CD4-positive, alpha-beta T cell treated with Interleukin-15 for 1 hour (primary cell): ENCODE measurements at places on chromosomes 1 and 21.

DNA sequence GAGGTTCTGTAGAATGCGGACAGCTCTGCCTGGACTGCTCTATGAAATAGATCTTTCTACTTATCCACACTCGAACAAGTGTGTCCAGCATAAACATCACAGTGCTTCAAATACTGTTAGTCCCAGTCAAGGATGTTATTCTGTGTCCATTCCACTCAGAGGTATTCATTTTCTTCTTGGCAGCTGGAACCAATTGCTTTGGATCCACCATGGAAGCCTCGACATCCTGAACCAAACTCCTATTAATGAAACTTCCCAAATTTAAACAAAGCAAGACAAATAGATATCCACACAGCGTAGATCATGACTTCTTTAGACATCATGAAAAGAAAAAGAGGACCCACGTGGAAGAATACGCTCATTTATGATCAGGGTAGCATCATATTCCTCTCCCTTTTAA is 95.8 kb downstream of the DISC1 start:
- DNase-seq: no peak

DNA sequence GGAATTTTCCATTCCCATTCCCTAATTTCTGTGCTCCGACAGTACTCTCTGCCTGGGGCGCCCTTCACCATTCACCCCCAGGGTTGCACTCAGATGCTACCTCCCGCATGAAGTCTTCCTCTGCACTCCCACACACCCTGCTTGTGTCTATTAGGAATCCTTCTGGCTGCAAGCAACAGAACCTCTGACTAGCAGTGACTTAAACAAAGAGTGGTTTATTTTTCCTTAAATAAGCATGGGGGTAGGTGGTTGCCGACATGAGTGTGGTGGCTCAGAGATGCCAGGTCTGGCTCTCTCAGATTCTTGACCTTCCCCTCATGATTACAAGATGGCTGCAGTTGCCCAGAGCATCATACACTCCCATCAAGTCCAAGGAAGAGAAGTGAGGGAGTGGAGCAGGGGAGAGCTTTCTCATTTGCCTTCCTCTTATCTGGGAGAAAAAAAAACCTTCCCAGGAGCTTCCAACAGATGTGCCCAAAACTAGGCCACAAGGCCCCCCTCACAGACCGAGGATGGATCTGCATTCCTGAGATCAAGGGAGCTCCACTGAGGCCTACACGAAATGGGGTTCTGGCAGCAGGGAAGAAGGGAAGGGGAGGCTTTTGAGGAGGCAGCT is 49.6 kb upstream of the LBR start:
- DNase-seq: no peak

DNA sequence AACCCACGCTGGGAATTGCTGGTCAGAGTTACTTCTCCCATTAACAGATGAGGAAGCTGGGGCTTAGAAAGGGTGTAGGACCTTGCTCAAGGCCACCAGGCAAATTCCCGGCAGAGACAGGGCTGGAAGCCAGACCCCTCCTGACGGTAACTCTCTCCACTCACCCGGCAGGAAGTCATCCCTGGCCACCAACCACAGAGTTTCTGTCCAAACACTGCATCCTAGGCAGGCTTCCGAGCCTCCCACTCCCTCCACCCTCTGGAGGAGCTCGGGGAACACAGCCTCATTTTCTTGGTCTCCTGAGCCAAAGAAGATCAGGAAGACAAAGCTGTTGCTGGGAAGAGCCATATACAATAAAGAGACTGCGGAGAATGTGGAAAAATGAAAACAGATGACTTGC is 25.0 kb upstream of the ZNF436 start:
- no peak for DNase-seq

DNA sequence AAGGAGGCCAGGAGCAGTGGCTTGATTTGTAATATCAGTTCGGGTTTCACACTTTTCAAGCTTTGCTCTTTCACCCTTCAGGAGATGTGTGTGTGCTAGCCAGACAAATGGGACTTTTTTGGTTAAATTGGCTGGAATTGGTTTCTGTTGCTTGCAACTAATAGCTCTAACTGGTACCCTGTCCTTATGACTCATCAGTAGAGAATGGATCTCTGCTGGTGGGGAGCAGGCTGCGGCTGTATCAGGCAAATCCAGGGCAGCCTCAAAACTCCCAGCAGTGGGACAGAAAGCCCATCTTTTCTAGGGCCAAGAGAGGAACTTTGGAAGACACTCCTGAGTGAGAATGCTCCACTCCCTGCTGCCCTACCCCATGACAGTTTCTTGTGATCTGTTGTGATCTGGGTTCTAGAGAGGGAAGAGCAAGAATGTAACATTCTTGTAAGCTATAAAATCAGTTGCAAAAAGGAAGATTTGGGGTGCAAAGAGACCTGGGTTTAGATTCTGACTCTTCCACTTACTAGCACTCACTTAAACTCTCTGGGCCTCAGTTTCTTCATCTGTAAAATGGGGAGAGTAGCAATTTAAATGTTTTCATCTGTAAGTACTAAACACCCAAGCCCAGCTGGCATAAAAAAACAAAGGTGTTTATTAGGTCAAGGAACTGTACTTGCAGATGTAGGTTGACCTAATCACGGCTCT is 257.0 kb upstream of the TMEM51 start:
- DNase-seq: no peak

GRCh38 chr1:244207042-244207934 is 156.2 kb downstream of the ZBTB18 start:
- no peak for DNase-seq

- no peak for DNase-seq
Observed at GRCh38 chr1:192763756-192764155, 45.1 kb upstream of the RGS2 start.

GRCh38 chr1:224779536-224779935 is 149.9 kb upstream of the DNAH14 start:
- DNase-seq: no peak

DNA sequence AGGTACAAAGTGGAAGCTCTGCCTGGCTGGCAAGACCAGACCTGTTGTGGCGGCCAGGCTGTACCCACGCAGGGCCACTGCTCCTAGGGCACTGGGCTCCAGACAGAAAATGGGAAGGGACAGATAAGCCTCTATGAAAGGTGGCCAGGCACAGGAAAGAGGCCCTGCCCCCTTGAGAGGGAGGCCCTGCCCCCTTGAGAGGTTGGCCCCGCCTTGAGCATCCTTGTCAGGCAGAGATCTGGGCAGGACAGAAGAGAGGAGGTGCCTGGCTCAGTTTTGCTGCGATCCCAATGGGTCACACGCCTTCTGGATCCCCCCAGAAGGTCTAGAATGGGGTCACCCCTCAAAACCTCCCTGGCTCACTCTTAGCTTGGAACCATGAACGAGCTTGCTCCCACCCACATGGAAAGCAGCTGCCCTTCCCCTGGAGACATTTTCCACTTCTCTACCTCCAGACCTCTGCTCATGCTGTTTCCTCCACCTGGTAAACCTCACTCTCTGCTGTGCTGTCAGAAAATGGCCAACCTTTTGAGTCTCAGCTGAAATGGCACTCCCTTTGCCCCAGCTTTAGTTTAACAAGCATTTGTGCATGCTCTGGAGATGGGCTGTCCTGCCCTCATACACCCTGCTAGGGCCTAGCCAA is 17.5 kb upstream of the ECE1 start:
- DNase-seq: no peak

DNA sequence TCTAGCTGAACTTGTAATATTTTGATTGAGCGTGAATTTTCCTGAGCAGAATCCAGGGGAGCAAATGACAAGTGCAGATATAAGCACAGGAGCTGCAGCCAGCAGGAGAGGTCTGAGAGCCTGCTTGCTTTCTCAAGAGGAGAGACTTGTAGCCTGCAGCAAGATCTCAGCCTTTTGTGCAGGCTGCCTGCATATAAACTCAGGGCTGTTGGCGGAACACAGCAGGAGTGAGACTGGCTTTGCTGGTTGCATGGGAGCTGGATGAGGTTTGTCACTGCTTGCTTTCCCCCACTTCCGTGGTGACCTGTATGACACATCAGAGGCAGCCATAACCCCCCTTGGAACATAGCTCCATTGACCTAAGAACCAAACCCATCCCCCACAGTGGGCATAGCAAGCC is 725.4 kb upstream of the RGS18 start:
- no peak for DNase-seq

- no peak for DNase-seq
Observed at GRCh38 chr21:31850886-31851285, 21.9 kb upstream of the HUNK start.

DNA sequence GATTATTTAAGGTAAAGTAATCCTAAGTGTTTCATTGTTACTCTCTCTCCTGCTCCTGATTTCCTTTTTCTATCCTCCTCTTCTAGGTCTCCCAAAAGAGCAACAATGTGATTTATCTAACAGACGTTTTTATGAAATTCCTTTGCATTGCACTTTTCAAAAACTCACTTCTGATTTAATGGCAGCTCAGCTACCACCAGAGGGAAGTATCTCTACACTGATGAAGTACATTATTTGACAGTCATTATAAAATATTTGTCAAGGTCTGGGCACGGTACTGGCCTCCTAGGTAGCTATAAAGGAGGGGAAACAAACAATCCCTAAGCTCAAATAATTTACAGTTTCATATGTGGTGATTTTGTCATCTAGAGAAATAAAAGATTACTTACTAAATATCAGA is 15.6 kb downstream of the TMPRSS15 start:
- no peak for DNase-seq

GRCh38 chr1:87786861-87787545 is 458.3 kb downstream of the LMO4 start:
- DNase-seq: no peak

DNA sequence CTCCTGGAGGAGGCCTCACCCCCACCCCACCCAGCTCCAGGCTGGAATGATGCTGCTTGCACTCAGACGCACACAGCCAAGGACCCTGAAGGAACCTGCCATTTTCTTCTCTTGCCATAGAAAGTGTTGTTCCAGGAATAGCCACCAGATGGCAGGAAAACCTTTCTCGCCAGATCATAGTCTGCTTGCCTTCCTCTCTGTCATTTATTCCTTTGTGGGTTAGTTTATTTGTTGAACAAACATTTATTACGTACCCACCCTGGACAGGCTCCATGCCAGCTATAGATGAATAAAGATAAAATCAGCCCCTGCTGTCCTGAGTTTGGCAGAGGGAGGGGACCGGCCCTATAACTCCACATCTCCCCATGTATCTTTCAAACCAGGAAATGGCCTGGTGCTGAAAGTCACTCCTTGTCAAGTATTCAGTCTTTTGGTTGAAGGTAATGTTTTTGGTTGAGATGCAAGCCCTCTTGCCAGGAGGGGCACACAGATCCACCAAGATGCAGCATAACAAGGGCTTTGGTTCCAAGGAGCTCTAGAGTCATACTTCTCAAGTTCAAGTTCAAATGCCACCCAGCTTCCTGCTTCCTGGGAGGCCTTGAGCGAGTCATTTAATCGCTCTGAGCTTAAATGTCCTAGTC is 7.0 kb upstream of the KCNC4 start:
- peak; percentile 62 for DNase-seq

DNA sequence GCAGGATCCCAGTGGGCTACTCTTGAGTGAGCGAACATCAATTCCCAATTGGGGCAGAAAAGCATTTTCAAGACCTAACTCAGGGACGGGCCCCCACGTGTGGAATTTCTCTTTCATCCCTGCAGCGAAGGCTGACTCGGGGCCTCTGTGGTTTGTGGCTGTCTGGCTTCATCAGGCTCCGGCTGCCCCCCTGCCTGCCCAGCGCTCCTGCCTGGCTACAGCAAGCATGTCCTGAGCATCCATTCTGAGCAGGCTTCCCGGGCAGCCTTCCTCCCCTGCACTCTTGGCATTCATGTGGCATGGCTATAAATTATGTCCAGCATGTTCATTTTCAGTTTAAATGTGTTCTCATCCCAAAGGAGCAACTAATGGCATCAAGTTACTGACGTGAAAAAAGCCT is 588.1 kb downstream of the KIF26B start:
- DNase-seq: no peak

DNA sequence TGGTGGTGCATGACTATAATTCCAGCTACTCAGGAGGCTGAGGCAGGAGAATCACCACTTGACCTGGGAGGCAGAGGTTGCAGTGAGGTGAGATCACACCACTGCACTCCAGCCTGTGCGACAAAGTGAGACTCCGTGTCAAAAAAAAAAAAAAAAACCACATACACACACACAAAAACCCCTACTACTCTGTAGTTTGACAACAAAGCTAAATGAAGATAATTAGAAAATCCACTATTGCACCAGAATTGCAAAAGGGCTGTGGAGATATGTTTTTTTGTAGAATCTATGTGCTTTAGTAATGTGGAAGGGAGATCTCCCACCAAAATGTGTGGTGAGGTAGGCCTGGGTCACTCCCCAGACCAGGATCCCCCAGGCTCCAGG is 32.2 kb upstream of the KHDRBS1 start:
- DNase-seq: no peak

GRCh38 chr1:151606384-151606783 is 5.5 kb upstream of the SNX27 start:
- no peak for DNase-seq

- DNase-seq: no peak
Observed at GRCh38 chr1:61358770-61359455, 276.6 kb downstream of the NFIA start.

GRCh38 chr21:35071347-35071746 is 22.2 kb upstream of the RUNX1 start:
- no peak for DNase-seq

- DNase-seq: no peak
Observed at GRCh38 chr1:173470608-173471007, 6.5 kb upstream of the PRDX6 start.

- DNase-seq: no peak
Observed at GRCh38 chr21:43268804-43269186, 100.0 kb downstream of the CRYAA start.
